ENCODE measurements at places on chromosomes 7 and 10.

- peak; percentile 5 for DNase-seq
These were observed 42.8 kb upstream of the SEPHS1 start for GRCh38 chr10:13390604-13391522.

- no peak for DNase-seq
These were observed 6.6 kb downstream of the YWHAG start for GRCh38 chr7:76352193-76352592.

DNA sequence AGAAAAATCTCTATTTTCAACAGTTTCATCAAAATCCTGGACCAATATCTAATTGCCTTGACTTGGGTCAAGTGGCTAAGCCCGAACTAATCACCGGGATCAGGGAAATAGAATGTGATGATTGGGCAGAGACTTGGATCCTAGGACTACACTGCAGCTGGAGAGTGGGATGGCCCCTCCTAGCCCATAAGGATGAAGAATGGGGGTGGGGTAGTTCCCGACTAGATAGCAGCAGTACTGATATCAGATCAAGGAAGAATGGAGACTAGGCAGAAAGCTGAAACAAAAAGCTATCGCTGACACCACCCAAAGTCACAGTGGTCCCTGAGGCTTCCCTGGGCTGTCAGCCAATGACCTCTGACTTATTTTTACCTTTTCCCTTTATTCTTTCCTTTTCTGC, 160.4 kb upstream of the PHYHIPL start:
- no peak for DNase-seq

DNA sequence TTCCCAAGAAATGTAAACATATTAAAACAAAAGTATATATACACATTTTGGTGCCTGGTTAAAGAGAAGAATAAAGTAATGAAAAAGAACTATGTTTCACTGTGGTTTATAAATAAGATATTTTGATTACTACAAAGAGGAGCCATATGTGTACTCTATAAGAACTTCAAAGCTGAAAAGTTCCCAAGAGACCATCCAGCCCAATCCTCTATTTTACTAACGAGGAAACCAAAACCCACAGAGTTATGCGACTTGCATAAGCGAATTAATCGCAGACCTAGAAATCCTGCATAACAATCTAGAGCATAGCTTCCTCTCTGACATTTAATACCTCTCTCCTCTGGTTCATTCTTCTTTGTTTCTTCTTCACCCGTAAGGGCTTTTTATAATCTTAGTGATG, 937.1 kb downstream of the CNTNAP2 start:
- DNase-seq: no peak

DNA sequence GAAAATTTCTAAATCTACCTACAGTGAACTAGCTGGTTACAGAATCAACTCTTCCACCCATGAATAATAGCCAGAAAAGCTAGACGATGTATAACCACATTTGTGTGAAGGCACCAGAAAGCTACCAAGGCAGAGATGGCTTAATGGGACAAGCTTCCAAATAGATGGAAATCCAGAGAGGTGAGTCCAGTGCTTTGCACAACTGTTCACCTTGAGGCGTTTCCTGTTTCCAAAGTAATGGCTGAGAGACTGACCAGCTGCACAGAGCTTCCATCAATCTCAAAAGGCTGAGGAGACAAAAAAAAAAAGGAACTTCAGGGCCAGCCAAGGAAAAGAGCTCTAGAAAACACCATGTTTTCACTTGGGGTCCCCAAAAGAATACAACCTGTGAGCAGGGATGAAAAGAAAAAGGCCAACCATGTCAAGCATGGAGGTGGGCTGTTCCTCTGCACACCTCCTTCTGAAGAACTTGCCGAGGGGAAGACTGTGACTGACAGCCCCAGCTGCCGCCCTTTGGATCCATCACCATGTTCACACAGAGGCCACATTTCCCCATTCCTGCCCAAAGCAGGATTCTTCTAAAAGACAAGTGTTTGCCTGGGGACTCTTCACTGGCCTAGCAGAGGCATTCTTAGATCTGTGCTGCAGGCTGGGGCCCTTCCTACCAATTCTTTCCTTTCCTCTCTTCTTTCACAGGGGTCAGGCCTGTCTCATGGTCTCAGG, 72.9 kb downstream of the ARHGAP21 start:
- no peak for DNase-seq

GRCh38 chr7:82057476-82057875, 287.6 kb upstream of the HGF start:
- no peak for DNase-seq

DNA sequence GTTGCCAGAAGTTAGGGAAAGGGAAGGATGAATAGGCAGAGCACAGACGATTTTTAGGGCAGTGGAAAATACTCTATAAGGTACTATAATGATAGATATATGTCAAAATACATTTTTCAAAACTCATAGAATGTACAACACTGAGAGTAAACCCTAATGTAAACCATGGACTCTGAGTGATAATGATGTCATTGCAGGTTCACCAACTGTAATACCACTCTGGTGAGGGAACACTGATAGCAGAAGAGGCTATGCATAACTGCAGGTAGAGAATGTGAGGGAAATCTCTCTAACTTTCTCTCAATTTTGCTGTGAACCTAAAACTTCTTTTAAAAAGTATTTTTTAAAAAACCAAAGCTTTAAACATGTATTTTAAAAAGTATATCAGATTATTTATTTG, 22.1 kb downstream of the POT1 start:
- DNase-seq: no peak

DNA sequence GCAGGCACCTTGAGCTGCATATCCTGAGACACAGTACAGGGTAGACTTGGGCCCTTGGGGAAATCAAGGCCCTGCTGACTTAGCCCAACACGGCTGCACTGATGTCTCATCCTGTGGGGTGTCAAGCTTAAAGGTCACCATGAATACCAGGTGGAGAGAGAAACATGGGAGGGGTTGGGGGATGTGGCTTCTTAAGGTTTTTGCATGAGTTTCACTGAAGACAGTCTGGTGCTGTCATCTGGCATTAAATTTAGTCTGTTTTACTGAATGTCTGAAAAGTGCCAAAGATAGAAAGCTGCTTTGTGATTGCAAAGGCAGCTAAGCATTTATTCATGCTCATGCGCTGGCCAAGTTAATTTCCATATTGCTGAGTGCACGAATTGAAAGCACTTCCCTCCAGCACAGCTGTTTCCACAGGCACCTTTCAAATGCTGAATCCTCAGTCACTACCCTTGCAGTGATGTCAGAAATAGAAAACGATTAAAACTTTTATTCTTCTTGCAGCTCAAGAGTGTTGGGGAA, 102.1 kb downstream of the OSBPL3 start:
- DNase-seq: no peak

- DNase-seq: no peak
These were observed 19.5 kb downstream of the TSPAN33 start for GRCh38 chr7:129163875-129164544.

GRCh38 chr10:80484243-80484642, 30.1 kb downstream of the TSPAN14 start:
- no peak for DNase-seq

DNA sequence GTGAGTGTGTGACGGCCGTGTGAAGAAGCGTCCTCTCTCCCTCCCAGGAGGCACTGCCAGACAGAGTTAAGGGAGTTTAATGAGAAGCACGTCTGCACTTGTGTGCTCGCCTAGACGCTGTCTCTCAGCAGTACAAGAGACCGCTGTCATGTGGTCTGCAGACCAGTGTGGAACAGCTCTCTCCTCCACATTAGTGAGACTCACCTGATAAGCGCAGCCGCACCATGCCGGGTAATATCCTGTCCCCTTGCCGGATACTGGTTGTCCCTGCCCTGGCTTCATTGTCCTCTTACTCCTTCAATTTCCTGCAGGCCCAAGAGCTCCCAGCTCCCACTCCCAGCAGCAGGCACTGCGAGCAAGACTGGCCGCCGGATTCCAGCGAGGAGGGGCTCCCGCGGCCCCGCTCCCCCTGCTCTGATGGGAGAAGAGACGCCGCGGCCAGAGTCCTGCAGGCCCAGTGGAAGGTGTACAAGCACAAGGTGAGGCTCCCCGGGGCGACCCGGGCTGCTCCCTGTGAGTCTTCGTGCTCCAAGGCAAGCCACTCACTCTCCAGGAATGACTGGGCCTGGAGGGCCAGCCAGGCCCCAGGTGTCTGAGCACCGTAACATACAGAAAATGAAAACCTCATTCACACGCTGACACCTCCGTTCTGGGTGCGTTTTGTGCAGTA, 33.5 kb upstream of the TTYH3 start:
- DNase-seq: no peak

- no peak for DNase-seq
These were observed 188.2 kb downstream of the KIF20B start for GRCh38 chr10:89889606-89890005.

DNA sequence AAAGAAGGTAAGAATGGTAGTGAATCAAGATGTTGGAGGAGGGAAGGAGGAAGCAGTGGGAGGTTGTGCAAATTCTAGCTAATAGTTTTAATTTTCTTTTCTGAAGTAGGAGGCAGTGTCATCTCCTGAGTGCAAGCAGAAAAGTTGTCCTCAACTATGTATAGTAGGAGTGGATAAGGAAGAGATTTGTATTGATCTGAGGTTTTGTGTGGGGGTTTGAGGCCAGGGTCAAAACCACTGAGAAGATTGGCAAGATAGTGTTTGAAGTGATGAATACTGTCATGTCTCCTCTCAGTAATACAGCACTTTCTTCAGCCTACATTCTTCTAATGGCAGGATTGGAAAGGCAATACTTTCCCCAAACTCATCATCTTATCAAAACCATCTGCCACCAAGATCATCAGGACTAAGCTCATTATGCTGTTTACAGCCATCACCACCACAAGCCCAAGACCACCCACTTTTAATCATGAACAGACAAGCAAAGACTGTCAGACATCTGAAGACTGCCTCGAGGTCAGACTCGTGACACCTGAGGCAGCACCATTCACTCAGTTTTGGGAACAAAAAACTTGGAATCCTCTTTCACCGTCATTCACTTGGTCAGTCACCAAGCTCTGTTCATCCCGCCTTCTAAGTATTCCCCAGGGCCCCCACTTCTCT, 1.5 kb upstream of the MIOS start:
- no peak for DNase-seq

- no peak for DNase-seq
These were observed 70.8 kb downstream of the TCF7L2 start for GRCh38 chr10:113020838-113021237.

DNA sequence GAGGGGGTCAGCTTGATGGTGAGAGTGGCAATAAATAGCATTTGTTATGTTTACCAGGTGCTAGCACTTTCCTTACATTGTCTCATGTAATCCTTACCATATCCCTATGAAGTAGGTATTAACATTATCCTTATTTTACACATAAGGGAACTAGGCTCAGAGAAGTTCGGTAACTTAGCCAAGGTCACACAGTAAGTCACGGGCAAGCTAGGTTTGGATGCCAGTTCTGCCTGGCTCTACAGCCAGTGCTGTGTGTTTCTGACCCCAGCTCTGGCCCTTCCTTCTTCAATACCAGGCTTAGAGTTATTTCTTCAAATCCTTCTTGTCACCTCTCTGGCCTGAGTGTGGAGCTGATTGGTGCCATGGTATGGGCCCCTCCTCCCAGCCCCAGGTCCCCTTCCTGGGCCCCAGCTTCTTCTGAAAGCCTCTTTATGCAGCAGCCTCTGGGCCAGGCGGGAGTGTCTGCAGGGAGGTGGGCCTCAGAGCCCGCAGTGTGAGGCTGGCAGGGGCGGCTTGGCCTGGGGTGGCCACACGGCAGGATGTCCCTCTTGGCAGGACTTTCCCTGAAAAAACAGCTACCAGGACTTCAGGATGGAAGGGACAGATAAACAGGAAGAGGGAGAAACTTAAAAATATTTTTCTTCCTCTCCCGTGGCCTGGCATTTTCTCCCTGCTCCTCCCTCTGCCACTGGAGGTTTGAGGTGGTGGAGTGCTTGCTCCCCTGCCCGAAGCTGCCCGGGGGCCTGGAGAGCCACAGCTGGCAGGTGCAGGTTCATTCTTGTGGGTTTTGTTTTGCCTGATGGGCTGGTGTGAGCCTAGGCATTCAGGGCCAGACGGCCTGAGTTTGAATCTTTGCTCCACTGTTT, 20.6 kb downstream of the PALD1 start:
- no peak for DNase-seq

DNA sequence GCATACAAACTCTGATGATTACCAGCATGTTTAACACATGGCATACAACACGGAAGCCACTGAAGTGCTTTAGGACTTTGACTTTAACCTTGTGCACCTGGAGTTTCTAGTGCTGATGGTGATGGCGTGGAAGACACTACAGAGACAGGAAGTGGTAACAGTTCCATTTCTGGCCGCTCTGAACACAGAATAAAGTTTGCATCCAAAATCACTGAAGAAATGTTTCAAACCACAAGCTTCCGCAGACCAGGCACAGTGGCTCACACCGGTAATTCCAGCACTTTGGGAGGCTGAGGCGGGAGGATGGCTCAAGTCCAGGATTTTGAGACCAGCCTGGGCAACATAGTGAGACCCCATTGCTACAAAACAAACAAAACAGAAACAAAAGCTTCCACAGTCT, 40.3 kb upstream of the TNPO3 start:
- DNase-seq: no peak

GRCh38 chr7:101673951-101674350, 44.9 kb upstream of the MYL10 start:
- no peak for DNase-seq

GRCh38 chr10:103749779-103750178, 105.6 kb downstream of the SH3PXD2A start:
- DNase-seq: no peak

GRCh38 chr7:157405501-157405900, 68.7 kb downstream of the DNAJB6 start:
- DNase-seq: no peak

DNA sequence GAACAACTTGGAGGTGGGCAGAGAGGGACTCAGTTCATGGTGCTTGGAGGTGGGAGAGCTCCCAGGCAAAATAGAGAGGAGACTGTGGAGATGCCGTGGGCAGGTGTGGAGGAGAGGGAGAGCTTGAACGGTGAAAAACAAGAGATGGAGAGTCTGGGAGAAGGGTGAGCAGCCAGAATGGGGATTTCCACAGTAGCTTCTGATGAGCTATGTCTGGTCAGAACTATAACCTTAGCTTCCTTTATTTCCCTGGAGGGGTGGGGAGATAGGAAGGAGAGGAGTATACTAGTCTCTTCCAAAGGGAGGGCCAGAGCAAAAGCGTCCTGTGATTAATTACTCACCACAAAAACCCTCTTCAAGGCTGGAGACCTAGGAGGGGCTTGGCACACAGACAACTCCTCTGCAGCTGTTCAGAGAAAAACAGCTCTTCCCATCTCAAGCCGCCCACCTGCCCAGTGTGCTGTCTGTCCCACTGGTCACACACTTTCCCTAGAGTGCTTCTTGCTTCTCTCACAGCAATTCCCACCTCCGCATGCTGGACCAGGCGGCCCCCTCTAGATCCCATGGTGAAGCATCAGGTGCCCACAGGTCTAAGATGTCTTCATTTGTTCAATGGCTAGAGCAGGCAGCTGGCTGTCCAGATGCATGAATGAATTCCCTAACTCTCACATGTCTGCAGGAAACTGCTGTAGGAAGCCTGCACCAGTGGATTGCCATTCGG, 41.9 kb downstream of the TAS2R41 start:
- no peak for DNase-seq

- no peak for DNase-seq
These were observed 229.7 kb upstream of the NFE2L3 start for GRCh38 chr7:25922296-25922695.

Data from hypothalamus (tissue), 51 donors.